Smooth muscle cell of trachea (primary cell): ENCODE measurements at places on chromosomes 16 and 17. TPM values are rescaled to one million over a fixed set of nuclear protein-coding genes. Genes with fewer than 3 reads are reported as not detected.

COX6A2 gene
- not detected in 2 replicates for total RNA-seq

PITPNM3 gene
- 0.44 and 0.50 TPM in 2 replicates for total RNA-seq

CFAP20 gene
- total RNA-seq: 23.2 and 32.0 TPM in 2 replicates

NPIPB9 gene
- total RNA-seq: 2.0 and 3.2 TPM in 2 replicates

ZNF174 gene
- 7.6 and 11.2 TPM in 2 replicates for total RNA-seq

RGS11 gene
- 1.9 and 10.6 TPM in 2 replicates for total RNA-seq

RNF227 gene
- 2.8 and 4.6 TPM in 2 replicates for total RNA-seq

CFAP97D1 gene
- under 0.01 TPM in 1 of 2 replicates, not detected in the other for total RNA-seq

ABAT gene
- total RNA-seq: 1.9 and 4.8 TPM in 2 replicates

GRB7 gene
- total RNA-seq: 0.17 and 0.44 TPM in 2 replicates

SLC35G6 gene
- total RNA-seq: not detected in 2 replicates

KRTAP9-2 gene
- not detected in 2 replicates for total RNA-seq

ALOX15B gene
- 0.17 TPM in 1 of 2 replicates, not detected in the other for total RNA-seq

MYADML2 gene
- total RNA-seq: not detected in 2 replicates

EME1 gene
- total RNA-seq: 0.33 and 10.9 TPM in 2 replicates

KRT13 gene
- 0.15 TPM in 1 of 2 replicates, not detected in the other for total RNA-seq

C16orf54 gene
- total RNA-seq: not detected in 2 replicates

SCNN1G gene
- total RNA-seq: not detected in 2 replicates

HEATR9 gene
- total RNA-seq: not detected in 2 replicates

KCNH4 gene
- under 0.01 TPM in 1 of 2 replicates, not detected in the other for total RNA-seq
